ENCODE measurements at places on chromosomes 2 and 18.

- no peak for DNase-seq
These were observed 126.3 kb downstream of the IRS1 start for GRCh38 chr2:226673314-226673723.

DNA sequence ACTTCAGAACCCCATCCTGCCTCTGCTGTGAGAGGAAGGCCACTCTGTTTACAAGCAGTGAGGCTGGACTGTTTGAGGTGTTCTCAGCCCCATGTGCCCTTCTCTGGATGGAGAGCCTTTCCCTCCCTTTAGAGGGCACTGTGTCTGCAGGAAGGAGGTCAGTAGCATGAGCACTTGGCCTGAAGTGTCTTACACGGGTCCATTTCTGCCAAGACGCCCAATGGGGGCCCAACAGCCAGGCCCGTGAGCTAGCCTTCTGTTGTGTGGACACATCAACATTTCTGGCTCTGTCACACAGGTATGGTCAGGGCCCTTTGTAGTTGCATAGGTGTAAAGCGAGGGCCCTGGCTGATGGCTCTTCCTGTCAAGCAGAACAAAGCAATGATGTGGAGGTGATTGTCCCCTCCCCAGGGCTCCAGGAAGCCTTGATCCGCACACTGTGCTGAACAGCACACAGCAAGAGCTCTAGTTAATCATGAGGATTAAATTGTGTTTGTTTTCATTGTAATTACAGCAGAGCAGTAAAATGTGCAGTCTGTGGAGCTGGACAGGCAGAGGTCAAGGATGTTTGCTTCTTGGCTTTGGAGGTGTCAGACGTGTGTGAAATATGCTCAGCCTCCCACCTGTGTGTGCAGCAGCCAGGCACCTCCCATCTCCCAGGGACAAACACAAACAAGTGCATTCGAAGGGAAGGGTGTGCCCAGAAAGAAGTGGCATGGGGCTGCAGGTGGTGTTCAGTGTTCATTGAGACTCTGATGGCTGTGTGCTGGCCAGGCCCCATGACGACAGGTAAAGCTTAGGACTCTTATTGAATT, 132.1 kb downstream of the SH3RF3 start:
- DNase-seq = no peak

- DNase-seq = no peak
These were observed 62.5 kb upstream of the HPCAL1 start for GRCh38 chr2:10240161-10240681.

DNA sequence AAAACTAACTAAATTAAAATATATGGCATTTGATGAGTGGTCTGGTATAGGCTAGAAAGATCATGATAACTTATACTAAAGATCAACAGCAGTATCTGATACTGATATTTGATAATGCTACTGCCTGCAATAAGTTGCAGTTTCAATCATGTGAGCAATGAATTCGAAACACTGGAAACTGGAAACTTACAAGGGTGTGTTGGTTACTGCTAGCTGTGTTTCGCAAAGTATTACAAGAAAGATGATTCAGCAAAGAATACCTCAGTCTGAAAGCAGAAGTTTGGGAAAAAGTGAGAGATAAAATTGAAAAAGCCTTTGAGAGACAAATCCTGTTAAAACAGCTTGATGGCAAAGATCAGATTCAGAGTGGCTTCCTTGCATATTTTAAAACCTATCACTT, 294.5 kb downstream of the CCDC178 start:
- no peak for DNase-seq

GRCh38 chr2:239910851-239911640, 114.1 kb downstream of the NDUFA10 start:
- no peak for DNase-seq

GRCh38 chr2:119753041-119753929, 6.4 kb upstream of the PTPN4 start:
- DNase-seq = no peak

DNA sequence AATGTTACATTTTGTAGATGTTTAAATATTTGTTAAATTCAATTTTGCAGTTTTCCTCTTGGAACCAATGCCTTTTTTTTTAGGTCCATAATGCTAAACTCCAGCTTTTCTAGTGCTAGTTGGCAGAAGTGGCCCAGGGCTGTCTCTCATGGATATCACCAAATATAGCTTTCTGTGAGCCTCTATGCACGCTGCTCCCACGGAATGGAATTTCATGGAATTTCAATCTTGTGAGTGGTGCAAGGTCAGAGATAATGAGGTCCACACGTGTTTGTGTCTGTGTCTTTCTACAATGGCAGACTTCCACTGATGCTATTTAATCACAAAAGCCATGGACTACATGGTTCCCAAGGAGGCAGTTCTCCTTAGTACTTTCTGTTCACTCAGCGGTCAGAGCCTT, 191.5 kb upstream of the PARD3B start:
- no peak for DNase-seq

DNA sequence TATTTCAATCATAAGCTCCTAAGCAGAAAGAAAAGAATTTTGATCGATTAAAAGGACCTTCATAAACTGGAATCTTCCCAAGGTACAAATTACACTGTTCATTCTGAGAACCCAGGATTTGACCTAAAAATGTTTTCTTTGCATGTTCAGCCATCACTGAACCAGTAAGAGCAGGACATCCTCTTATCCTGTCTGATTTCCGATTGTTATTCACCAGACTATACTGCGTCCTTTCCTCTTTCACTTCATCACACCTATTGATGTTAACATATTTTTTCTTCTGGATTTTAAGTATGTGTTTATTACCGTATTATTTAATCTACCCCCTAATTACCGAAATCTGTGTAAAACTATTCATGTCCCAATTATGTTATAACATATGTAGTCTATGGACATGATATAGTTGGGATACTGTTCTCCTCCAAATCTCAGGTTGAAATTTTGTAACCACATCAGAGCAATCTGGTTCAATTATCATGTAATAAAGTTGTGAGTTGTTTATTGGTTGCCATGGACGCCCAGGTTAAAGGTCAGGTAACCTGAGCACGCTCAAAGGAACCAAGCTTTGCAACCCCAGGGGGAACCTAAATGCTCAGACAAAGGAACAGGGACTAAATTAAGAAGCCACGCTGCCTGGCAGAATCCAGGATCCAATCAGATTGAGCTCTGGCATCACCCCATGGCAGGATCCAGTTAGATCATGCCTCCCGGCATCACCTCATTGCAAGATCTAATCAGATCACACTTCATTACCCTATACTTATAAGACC, 11.6 kb upstream of the TBC1D8 start:
- no peak for DNase-seq

DNA sequence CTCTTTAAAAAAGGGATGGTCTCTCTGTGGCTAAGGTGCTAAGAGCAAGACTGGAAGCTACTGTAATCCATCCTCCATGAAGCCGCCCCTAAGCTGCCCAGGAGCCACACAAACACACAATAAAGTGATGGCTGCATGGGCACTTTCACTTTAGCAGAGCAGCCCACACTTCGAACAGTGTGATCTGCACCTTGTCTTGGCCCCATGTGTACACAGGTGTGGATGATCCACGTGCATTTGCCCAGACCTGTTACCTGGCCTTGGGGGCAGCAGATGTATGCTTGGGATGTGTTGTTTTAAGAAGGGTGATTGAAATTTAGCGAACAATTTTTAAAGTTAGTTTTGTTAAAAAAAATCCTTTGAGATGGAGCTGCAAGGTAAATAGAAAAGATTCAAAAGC, 39.9 kb downstream of the TMEM178A start:
- no peak for DNase-seq

DNA sequence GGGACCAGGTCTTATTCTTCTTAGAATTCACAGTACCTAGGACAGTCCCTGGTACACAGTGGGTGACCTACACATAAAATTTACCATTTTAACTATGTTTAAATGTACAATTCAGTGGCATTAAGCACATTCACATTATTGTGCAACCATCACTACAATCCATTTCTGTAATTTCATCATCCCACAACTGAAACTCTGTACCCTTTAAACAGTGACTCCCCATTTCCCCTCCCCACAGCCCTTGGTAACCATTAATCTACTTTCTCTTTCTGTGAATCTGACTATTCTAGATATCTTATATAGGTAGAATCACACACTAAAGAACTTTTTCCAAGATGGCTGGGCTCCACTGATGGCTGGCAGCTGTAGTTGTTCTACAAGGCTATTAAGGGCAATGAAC, 41.6 kb downstream of the GFPT1 start:
- no peak for DNase-seq

- no peak for DNase-seq
These were observed 186.6 kb downstream of the MTX2 start for GRCh38 chr2:176455816-176456291.

DNA sequence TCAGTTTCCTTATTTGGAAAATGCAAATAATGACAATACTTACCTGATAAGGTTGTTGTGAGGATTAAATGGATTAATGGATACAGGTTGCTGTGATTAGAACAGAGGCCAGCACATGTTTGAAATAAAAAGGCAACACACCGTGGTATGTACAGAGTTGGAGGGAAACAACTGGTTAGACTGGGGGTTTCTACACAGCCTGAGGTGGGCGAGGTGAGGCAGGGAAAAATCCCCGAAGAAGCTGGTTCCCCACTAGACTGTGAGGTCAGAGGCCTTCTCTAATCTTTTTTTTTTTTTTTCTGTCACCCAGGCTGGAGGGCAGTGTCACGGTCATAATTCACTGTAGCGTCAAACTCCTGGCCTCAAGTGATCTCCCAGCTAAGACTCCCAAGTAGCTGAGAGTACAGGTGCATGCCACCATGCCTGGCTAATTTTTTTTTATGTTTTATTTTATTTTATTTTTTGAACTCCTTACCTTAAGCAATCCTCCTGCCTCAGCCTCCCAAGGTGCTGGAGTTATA, 1.2 kb upstream of the E2F6 start:
- DNase-seq = no peak

- no peak for DNase-seq
These were observed 63.5 kb downstream of the DNER start for GRCh38 chr2:229650901-229651300.

- no peak for DNase-seq
These were observed 118.2 kb upstream of the IL1R2 start for GRCh38 chr2:101873543-101873942.

DNA sequence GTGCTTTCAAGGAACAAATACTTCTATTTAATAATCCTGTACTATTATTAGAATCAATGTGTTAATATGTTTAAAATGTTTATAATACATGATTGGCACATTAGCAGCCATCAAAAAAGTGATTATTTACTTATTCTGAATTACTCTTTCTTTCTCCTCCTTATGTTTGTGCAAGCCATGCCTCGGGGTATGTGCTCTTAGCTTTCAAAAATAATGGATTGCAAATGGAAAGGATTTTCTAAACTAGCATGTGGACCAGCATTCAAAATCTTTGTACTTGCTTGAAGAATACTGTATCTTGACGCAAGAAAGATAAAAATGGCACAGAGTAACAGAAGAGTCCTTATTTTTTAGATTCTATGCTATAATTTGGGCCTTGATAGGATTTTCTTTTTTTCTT, 156.5 kb downstream of the CDH7 start:
- no peak for DNase-seq

GRCh38 chr2:229818230-229818629, 103.6 kb downstream of the TRIP12 start:
- no peak for DNase-seq

GRCh38 chr2:222698276-222698675, 26.8 kb downstream of the MOGAT1 start:
- no peak for DNase-seq

- no peak for DNase-seq
These were observed 181.0 kb downstream of the AFF3 start for GRCh38 chr2:99961196-99961913.

GRCh38 chr18:57841568-57841967, 38.5 kb upstream of the ATP8B1 start:
- DNase-seq = no peak

DNA sequence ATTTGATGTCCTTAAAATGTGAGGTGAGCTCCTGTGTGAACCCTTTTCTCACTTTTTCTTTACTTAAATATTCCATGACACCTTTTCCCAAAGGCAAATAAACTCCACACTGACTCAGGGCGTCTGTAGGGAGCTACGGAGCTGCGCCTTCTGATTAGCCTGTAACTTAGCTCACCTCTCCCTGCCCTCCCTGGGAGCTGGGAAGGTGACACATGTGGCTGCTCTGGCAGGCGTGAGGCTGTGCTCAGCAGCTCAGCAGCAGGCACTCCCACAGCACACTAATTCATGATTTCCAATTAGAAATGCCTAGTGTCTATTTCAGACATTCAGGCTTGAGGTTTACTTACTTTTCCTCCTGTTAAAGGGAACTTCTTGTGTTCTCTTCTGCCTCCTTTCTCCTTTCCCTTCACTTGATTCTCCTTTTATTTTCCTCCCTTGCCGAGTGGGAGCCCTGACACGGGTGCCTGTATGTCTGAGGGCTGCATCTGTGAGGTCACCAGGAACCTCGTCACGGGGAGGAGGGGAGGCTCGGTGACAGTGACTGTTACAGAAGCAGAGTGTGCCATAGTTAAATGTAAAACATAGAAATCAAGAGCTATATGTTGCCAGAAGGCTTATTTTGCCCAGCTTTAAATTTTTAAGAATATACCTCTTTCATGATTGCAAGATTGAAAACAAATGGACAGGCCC, 437.1 kb downstream of the DCDC2C start:
- no peak for DNase-seq

DNA sequence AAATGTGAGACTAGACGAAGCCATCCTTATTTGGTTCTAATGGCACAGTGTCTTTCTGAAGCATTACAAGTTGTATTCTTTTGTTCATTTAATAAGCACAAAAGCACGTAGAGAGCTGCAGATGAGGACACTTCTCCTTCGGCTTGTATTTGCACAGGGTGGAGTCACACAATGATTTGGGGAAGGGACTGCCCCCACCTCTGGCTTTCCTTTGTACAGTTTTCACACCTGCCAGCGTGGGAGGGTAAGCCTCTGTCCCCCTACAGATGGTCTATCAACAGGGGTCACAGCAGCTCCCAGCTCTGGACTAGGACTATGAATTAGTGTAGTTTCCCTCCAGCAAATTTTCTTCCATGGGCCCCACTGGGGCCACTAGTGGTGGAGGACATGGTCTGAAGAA, 108.2 kb upstream of the KLHL14 start:
- DNase-seq = no peak

- DNase-seq = no peak
These were observed 20.8 kb downstream of the SP140L start for GRCh38 chr2:230347659-230348305.

GRCh38 chr2:10036095-10036884, 7.1 kb upstream of the KLF11 start:
- DNase-seq = no peak

DNA sequence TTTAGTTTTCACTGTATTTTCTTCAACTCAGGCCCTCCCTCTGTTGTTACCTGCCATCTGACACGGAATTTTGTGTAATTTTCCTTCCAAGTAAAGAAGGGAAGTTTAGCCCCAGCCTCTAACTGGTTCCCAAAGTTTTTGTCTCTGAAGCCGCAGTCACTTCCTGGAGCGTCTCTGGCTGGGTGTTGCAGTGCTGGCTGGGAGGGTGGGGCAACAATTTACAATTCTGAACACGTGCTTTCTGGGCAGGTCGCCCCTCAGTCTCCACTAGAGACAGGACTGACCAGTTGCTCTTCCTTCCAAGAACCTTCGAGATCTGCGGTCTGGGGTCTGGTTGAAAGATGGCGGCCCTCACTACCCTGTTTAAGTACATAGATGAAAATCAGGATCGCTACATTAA, 3.5 kb downstream of the CNDP2 start:
- no peak for DNase-seq

- no peak for DNase-seq
These were observed 27.5 kb downstream of the TGFA start for GRCh38 chr2:70526126-70526525.

GRCh38 chr18:49098386-49098785, 147.6 kb upstream of the SMAD7 start:
- DNase-seq = no peak
